ENCODE measurements at places on chromosomes 1 and 21. TPM values are rescaled to one million over a fixed set of nuclear protein-coding genes. Genes with fewer than 3 reads are reported as not detected.
A peak's percentile ranks its signal among the peaks of the same experiment; 100 is the strongest.

TMEM61 gene
- 1.4 TPM for total RNA-seq

LACTBL1 gene
- total RNA-seq = not detected

RAP1GAP gene
- 3.0 TPM for total RNA-seq

VHLL gene
- not detected for total RNA-seq

LDLRAD2 gene
- total RNA-seq = 0.04 TPM

NR1I3 gene
- not detected for total RNA-seq

LAD1 gene
- total RNA-seq = 328 TPM

REN gene
- not detected for total RNA-seq

GRCh38 chr1:218633238-218633988 lies 288.3 kb downstream of the TGFB2 start:
- no peak for ATAC-seq

- peak; percentile 94 for ATAC-seq
These were observed 31.1 kb upstream of the SRP9 start for GRCh38 chr1:225746361-225747179.

DNA sequence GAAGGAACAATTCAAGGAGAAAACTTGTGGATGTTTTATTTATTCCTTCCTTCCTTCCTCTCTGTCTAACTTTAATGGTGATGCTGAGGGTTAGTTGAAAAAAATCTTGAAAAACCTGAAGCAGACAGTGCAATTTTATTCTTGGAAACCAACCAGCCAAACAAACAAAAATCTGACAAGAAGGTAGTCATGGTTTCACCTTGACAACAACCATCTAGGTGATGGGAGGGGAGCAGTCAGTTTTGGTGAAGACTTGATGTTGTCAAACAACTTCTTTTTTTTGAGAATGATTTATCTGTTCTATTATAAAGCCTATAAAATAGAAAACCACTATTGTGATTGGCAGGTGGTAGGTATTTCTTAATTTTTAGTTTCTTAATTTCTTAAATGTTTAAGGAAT lies 92.4 kb upstream of the GPR88 start:
- no peak for ATAC-seq

DNA sequence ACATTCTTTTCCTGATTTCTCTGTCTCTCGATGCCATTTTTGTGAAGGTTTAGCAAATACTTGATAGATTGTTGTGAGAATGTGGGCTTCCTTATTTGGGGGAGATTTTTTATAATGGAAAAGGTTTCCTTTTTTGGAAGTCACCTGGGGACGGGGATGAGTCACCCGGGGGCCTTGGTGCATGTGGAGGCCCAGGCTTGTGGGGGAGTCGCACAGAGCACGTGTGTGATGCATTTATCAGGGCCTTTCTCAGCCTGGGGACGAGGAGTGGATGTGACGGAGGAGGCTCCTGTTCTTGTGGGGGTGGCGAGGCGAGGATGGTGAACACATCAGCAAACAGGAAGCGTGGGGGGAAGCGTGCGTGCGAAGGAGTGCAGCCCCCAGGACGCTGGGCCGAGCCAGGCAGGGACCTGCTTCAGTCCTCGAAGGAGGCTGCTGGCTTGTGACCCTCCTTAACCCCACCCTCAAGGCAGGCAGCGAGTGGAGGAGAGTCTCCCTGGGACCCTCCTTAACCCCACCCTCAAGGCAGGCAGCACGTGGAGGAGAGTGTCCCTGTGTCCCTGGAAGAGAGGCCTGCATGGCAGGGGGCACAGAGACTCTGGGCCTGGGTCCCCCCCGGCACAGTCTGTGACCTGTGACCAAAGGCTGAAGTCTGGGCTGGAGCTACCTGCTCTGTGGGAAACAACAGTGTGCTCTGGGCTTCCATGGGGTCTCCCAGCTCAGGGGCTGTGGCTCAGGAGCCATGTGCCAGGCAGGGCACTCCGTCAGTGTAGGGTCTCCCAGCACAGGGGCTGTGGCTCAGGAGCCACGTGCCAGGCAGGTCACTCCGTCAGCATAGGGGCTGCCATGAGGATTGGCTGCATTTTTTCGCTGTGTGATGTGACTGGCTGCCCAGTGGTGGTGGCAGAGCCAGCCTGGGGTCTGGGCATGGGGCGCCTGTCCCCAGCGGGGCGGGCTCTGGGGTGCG lies 57.2 kb downstream of the AGPAT3 start:
- no peak for ATAC-seq

- no peak for ATAC-seq
These were observed 196.9 kb downstream of the PRDM2 start for GRCh38 chr1:13896932-13897331.

DNA sequence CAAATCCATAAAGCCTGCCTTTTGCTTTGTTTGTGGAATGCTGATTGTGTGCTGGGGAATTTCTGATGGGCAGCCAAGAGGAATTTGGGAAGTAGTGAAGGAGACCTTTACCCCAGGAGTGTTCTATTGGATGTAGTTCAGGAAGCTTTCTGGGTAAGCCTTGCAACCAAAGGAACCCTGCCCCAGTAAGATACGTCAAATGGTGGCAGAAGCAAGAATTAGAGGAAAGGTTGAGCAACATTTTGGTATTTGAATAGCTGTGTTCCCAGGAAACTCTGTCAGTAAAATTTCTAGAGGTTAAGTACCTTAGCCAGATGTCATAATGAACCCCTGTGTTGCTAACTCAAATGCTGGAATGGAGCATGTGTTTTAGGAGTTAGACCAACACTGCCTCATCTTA lies 6.4 kb downstream of the MGST3 start:
- no peak for ATAC-seq

- no peak for ATAC-seq
These were observed 30.2 kb upstream of the IGSF3 start for GRCh38 chr1:116697548-116698243.

DNA sequence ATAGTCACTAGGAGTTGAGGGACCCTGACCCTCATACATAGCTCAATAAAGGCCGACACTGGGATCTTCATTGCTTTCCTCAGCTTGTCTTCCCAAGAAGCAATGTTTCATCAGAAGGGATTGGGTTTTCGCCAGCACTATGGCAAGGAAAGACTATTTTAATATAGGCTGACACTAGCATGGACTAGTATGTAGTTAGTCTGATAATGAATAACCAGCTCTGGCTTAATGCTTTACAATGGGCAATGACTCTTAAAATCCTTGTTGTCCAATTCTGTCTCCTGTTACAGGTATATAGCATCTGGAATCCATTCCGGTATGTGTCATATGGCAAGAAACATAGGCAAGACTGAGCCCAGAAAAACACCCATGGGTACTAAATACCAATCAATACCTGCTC lies 15.3 kb upstream of the SYT2 start:
- no peak for ATAC-seq

GRCh38 chr1:214075999-214076707 lies 88.4 kb downstream of the PROX1 start:
- no peak for ATAC-seq

DNA sequence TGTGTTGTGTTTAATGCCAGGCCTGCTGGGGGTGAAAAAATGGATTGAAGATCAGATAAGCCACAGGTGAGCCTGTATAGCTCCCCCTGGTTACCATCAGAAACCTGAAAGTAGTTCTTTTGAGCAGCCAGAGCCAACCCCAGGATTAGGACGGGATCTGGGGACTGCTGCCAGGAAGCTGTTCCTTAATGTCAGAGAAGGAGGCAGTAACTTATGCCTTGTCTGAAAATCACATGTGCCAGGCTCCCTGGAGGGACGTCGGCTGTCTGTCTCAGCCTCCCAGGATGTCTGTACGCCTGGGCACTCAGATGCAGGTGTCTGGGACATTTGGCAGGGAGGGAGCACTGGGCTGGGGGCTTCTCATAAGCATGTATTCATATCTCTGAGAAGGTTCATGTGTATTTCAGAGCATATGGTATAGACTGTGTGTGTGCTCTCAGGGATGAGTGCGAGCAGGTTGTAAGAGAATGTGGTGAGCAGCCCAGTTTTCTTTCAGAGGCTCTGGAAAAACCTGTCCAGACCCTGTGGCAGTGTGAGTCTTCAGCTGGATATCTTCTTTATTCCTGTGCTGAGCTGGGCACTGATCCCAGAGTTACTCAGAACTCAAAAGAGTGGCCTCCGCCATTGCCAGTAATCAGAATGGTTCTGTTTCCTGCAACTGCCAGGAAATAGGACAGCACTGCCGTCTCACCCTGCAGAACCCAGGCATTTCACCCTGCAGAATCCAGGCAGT lies 2.8 kb downstream of the FAM43B start:
- ATAC-seq = peak; percentile 68

- ATAC-seq = no peak
These were observed 1442.6 kb upstream of the B3GALT2 start for GRCh38 chr1:194629011-194629410.

GRCh38 chr1:192936313-192937018 lies 122.7 kb downstream of the UCHL5 start:
- ATAC-seq = no peak

DNA sequence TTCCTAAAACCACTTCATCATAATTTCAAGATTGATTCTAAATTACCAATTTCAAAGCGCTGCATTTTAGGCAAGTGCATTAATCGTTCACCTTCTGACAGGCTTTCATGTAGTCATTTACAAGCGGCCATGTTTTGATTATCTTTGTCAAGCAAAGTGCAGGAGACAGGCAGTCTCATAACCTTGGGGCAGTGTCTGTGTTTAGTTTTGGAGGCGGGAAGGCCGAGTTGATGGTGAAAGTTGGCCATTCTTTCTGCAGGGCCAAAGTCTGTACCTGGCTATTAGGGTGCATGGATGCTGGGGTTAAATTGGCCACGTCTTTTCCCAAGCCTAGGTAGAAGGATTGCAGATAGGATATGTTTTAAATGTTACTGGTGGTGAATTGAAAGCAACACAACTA lies 2.9 kb downstream of the AGPAT3 start:
- ATAC-seq = no peak

- ATAC-seq = no peak
These were observed 7.7 kb upstream of the FAM167B start for GRCh38 chr1:32239337-32239736.

DNA sequence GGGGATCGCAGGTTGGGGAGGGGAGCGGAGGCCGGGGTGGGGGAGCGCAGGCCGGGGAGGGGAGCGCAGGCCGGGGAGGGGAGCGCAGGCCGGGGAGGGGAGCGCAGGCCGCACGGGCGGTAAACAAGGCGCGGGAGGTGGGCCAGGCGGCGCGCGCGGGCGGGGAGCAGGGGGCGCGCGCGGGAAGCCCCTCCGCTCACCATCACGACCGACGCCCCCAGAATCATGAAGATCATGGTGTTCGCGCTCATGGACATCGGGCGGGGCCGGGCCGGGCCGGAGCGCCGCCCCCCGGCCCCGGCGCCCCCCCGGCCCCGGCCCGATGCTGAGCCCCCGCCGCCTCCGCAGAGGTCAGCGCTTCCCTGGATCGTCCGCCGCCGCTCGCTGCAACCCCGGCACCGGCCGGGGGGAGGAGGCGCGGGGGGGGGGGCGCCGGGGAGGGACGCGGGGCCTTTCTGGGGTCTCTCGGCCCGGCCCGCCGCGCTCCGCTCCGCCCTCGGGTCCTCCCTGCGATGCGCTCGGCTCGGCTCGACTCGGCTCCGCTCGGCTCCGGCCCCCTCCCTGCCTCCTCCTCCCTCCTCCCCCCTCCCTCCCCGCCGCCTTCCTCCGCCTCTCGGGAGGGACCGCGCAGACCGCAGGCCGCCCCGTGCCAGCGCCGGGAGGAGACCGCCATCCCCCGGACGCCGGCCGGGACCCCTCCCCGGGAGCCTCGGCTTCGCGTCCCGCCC lies at the start of gene TMEM240:
Gene TMEM240, minus strand, starts transcription at position 535 of the 728 bp plus-strand sequence. Its CDS starts 278 bp downstream, at position 257.
- ATAC-seq = peak; percentile 30

GRCh38 chr1:37482004-37482785 lies 7.8 kb downstream of the ZC3H12A start:
- no peak for ATAC-seq
